ENCODE measurements at places on chromosomes 12 and 14.

- DNase-seq = no peak
Measured at GRCh38 chr12:116808113-116809105, 70.3 kb downstream of the RNFT2 start.

DNA sequence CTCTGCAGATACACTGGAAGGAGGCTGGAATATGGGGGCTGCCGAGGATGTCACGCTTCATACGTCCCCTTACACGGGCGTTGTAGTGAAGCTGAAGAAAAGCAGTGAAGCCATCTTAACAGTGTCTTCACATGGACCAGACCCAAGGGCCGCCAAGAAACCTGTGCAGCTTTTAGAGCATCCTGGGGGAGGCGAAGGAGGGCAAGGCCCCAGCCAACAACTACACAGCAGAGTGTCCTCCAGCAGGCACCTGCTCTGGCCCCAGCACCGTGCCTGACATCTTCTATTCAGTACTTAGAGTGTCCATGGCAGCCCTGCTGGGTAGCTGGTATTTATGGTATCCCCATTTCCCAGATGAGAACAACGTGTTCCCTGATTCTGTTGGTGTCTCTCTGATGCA is 48.9 kb upstream of the RIN3 start:
- DNase-seq = no peak

DNA sequence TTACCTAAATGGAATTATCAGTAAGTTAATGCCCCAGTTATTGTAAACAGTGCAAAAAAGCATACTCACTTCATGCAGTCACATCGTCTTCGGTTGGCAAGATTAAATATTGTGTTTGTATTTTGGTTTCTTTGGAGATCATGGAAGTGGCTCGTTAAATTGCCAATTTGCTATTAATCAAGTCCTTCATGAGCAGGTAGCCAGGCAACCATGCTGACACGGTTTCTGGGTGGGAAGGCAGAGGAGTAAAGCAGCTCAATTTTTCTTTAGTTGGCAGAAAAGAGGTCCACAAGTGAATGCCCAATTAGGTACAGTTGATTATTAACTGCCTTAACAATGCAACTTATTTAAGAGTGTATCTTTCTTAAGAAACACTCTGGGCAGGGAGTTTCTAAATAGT is 43.9 kb downstream of the PPP4R3A start:
- no peak for DNase-seq

DNA sequence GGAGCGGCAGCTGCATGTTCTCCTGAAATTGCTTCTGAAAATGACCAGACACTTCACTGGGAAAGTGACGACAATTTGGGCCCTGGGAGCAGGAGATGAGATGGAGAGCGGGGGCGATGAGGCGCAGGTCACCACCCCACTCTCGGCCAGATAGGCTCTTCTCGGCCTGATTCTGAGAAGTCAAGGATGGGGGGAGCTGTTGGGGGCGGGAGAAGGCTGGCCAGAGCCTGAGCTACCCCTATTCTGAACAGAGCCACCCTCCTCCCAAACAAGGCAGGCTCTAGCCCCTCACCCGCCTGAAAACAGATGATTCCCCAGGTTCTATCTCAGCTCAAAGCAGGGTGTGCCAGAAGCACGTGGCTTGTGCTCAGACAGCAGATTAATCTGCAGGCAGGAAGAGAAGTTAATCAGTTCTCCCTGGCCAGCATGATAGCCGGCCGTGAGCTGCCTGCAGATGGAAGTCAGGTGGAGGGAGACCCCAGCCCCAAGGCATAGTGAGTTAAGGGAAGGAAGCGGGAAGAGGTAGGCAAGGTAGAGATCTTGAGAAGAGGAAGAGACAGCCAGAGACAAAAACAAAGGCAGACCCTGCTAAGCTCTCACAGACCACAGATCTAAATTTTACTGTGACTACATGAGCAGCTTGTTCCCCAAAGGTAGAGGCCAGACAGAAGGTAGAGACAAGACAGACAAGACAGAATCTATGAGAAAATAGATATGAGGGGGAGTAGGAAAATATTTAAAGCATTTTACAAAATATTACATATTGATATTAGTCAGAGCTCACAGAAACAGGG is 10.9 kb upstream of the TAC3 start:
- peak; percentile 37 for DNase-seq

DNA sequence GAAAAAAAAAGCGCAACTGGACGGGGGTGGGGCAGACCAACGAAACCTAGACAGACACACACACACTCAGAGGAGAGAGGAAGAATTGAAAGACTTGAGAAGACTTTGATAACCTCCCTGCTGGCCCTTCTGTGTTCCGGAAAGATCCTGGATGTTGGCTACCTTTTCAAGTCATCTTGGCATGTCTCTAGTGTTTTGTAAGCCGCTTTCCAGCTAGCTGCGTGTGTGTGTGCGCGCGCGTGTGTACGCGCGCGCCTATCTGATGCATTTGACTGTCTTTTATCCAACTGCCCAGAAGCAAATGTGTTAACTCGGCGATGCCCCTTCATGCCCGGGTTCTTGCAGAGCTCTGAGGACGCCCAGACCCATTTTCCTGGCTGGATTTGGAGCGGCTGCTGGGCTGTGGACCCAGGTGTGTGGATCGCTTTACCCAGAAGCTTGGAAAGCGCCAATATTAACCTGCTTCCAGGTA is 664 bp downstream of the LRFN5 start:
- no peak for DNase-seq

- no peak for DNase-seq
Measured at GRCh38 chr12:9698681-9699080, 29.2 kb downstream of the CLEC2D start.

GRCh38 chr12:52091061-52091460 is 11.6 kb downstream of the SMIM41 start:
- DNase-seq = no peak

- DNase-seq = no peak
Measured at GRCh38 chr12:62744551-62744950, 190.4 kb downstream of the PPM1H start.

GRCh38 chr14:28059254-28059653 is 707.3 kb upstream of the FOXG1 start:
- no peak for DNase-seq

GRCh38 chr14:43765474-43765873 is 741.6 kb downstream of the FSCB start:
- DNase-seq = no peak

DNA sequence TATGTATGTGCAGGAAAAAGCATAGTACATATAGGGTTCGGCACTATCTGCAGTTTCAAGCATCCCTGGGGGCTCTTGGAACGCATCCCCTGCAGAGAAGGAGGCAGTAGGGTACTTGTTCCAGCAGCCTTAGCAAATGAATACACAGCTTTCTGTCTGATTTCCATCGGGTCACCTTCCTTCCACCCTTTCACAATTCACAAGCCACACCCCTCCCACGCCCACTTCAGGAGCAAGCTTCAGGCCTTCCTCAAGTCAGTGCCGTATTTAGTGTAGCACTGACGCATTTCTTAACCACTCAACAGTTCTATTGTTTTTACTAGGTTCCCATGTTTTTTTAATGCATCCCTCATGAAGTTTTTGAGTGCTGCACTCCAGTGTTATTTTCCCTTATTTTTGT is 64.2 kb downstream of the CLMN start:
- DNase-seq = no peak

- DNase-seq = no peak
Measured at GRCh38 chr14:50222055-50222613, 9.2 kb downstream of the SOS2 start.

DNA sequence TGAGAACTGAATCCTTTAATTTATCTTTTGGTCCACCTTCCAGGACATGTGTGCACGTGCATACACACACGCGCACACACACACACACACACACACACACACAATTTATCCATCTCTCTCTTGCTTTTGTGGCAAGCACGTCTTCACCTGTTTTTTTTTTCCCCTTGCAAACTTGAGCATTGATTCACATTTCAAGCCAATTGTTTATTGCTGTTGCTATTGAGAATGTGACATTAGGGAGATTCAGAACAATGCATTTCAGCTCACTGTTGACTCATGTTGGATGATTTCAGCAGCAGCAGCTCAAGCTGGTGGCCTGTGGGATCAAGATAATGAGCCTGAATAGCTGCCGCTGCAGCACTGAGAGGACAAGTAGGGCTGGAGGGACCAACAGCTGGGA is 128.9 kb downstream of the SNAPC1 start:
- no peak for DNase-seq

GRCh38 chr14:80271389-80271788 is 60.1 kb upstream of the DIO2 start:
- DNase-seq = no peak

- DNase-seq = no peak
Measured at GRCh38 chr12:23757541-23757962, 191.9 kb downstream of the SOX5 start.

DNA sequence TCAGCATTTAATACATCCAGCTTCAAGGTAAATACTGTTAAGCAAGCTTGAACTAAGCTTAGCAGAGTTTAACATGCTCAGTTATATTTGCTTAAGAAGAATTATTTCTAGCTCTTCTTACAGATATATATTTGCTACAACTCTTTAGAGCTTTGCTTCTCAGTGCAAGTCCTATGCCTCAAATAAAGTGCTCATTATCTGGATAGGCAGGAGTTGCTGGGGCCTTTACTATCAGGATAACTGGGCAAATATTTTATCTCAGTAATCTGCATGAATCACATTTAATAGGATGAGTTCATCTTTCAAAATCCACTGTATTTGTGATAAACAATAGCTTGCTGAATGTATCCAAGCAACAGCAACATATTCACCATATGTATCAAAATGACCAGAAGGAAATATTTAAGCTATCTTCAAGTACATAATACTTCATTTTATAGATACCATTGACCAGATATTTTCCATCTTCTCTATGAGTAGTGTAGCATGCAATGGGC is 187.6 kb downstream of the NOVA1 start:
- no peak for DNase-seq

GRCh38 chr12:6394398-6394797 is 10.4 kb downstream of the LTBR start:
- no peak for DNase-seq

GRCh38 chr12:80041071-80041470 is 58.3 kb upstream of the OTOGL start:
- no peak for DNase-seq

GRCh38 chr14:34450542-34450915 is 11.5 kb downstream of the SPTSSA start:
- DNase-seq = no peak

GRCh38 chr12:123801573-123802178 is 39.6 kb downstream of the DNAH10 start:
- DNase-seq = no peak

DNA sequence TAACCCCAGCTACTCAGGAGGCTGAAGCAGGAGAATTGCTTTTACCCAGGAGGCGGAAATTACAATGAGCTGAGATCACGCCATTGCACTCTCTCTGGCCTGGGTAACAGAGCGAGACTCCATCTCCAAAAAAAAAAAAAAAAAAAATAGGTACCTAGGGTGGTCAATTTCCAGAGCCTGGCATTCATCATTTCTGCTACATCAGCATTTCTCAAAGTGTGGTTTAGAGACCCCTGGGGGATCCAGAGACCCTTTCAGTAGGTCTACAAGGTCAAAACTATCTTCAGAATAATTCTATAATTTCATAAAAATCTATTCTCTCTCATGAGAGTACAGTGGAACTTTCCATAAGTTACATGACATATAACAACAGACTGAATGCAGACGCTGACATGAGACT is 19.9 kb downstream of the CERS5 start:
- no peak for DNase-seq

DNA sequence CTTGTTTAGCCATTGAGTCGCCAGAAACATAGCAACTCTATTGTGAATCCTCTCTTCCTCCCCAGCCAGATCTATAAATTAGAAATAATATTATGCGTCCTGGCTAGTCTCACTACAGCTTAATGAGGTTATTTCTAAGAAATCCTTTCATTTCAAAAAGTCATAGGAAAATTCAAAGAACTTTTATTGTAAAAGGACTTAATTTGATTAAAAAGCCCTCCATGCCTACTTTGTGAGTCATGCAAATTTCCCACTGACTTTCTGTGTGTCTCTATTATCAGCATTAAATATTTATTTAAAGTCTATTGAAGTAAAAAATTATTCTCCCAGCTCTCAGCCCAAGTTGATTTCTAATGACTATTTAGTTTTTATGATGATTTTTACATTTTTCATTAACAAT is 160.7 kb downstream of the PHLDA1 start:
- DNase-seq = no peak

- no peak for DNase-seq
Measured at GRCh38 chr12:93130366-93131054, 201.4 kb upstream of the EEA1 start.

GRCh38 chr12:54975272-54975671 is 9.3 kb downstream of the TESPA1 start:
- no peak for DNase-seq

DNA sequence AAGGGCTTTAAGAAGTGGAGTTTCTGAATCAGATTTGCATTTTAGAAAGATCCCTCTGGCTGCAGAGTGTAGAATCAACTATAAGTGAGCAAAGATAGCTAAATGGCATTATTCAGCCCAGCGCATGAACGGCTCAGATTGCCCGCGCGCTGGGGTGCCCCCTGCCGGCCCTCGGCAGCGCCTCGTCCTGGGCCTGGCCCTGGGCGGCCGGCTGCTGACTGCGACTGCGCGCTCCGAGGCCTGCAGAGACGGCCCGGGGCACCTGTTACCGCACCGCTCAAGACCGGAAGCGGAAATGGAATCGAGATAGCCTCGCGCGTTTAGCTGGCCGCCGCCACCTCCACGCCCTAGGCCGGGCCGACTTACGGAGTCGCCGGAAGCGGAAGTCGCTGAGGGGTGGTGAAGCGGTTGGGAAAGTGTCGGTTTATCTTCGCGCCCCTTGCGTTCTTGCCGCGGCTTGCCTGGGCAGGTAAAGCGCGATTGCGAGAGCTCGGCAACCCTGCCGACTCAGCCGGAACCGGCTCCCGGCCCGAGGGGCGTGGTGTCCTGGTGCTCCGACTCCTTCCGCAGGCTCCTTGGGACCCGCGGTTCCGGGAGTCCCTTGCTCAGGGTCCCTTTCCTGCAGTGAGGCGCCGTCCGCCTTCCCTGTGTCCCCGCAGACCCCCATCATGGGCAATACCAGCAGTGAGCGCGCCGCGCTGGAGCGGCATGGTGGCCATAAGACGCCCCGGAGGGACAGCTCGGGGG is at the start of gene PRKAB1:
PRKAB1 (plus strand) TSS at position 557 of the 747 bp plus-strand sequence; CDS start at position 669, 112 bp downstream.
- DNase-seq = peak; percentile 95

DNA sequence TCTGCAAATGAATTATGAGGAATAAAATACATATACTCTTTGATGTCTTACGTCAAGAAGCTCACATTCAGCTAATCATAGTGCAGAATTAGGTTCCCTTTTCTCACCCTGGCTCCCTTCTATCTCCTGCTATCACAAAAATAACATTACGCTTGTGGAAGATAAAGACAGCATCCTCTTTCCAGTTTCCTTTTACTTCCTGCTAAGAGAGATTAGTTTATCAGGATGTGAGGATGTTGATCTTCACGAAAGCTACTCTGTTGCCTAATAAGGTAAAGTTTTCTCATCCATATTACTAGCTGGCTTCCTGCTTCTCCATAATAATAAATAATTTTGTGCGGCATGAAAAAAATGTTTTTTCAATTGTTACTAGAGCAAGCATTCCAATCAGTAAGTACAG is 217.7 kb upstream of the DCN start:
- no peak for DNase-seq

GRCh38 chr12:94149781-94150239 is 1.4 kb downstream of the PLXNC1 start:
- peak; percentile 31 for DNase-seq

GRCh38 chr14:80868260-80868659 is 73.3 kb downstream of the CEP128 start:
- no peak for DNase-seq
